ENCODE measurements at places on chromosomes 11 and 22.

DNA sequence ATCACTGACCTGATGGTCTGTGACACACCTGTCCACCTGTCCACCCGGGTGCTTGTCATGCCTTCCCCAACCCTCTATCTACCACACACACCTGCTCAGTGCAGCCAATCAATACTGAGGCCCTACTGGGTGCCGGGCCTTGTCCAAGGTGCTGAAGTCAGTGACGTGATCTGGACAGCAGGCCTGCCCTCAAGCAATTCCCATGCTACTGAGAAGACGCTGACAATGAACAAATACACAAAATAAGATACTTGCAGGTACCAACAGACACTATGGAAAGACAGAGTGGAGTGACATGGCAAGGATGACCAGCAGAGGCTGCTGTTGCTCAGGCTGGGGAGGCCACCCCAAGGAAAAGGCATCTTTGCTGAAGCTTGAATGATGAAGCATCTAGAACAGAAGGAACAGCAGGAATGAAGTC lies 21.2 kb downstream of the PLAAT3 start:
- DNase-seq: peak; percentile 46

DNA sequence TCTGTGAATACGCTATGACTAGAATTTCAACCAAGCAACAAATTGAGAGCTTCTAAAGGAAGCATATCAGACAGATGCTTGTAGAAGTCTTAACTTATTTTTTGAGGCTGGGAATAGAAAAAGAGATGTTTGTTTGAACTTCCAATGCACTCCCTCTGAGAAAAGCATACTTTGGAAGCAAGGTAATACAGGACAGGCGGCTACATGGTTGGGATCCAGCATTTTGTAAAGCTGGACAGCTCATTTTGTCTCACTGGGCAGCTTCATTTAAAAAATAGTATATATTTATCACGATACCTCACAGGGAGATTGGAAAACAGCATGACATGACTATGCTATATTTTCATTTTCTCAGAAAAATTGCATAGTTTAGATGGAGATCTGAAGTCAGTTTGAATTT lies 821.3 kb upstream of the API5 start:
- no peak for DNase-seq

DNA sequence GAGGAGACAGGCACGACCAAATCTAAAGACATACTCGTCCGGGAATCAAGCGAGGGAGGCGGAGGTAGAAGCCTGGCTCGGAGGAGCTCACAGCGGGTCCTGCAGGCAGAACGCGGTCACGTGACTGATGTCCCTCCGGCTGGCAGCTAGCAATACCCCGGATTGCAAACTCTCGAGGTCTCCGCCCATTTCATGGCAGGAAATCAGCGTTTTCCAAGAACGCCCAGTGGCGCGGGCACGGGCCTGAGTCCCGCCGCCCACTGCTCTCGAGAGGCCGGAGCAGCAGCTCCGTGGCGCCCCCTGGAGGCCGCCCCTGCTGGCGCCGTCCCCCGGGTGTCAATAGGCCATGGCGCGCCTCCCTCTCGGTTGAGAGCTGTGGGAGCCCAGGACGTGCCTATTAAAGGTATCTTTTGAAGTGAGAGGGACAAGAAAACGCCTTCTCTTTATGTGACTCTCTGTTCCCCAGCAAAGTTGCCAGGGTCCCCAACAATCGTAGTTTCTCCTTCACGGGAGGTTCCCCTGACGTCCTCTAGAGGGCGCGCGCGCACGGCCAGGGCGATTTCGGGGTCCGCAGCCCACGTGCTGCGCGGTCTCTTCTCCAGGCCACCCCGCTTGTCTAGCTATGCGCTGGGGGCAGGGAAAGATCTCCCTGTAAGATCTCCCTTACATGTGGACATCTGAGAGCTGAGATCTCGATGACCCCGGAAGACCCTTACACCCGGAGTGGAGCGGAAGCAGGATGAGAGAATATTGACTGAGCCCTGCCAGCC lies 37.3 kb upstream of the RBFOX2 start:
- peak; percentile 95 for DNase-seq

DNA sequence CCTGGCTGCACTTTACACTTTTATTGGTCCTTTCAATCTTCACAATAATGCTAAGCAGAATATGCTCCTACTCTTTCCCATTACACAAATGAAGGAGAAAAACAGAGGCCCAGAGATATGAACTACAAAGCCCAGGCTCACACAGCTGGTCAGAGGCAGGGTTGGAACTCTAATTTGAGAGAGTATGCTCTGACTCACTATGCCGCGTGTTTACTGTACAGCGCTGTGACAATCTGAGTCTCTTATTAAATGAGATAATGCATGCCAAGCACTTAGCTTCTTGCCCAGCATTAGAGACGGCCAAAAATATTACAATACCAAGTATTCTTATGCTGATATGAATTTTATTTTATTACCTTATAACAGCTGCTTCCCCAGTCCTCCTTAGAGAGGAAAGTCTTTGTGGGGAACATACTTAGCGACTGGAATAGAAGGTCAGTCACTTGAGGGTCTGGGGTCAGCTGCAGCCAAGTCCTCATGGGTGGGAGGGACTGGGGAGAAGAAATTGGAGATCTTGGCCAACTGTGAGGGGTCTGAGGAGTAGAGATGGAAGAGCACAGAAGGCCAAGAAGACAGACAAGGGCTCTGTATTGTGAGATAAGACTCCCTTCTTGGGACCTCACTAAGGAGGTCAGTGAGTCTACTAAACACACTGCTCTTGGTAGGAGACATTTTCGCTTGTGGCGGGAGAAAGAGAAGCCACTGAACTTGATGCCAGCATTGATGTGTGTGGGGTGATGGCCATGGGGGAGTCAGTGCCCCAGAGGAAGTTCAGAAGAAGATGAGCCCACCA lies 150.8 kb upstream of the TIMP3 start:
- peak; percentile 64 for DNase-seq

- no peak for DNase-seq
These were observed 7.3 kb downstream of the CABP7 start for GRCh38 chr22:29727131-29727523.

- DNase-seq: no peak
These were observed 43.2 kb upstream of the CLMP start for GRCh38 chr11:123238297-123238696.

- DNase-seq: peak; percentile 42
These were observed 118.1 kb upstream of the TEAD1 start for GRCh38 chr11:12556155-12556554.

GRCh38 chr11:109795234-109795633 lies 298.0 kb upstream of the ZC3H12C start:
- DNase-seq: no peak

GRCh38 chr11:10893714-10894151 lies 35.9 kb upstream of the ZBED5 start:
- DNase-seq: peak; percentile 41

DNA sequence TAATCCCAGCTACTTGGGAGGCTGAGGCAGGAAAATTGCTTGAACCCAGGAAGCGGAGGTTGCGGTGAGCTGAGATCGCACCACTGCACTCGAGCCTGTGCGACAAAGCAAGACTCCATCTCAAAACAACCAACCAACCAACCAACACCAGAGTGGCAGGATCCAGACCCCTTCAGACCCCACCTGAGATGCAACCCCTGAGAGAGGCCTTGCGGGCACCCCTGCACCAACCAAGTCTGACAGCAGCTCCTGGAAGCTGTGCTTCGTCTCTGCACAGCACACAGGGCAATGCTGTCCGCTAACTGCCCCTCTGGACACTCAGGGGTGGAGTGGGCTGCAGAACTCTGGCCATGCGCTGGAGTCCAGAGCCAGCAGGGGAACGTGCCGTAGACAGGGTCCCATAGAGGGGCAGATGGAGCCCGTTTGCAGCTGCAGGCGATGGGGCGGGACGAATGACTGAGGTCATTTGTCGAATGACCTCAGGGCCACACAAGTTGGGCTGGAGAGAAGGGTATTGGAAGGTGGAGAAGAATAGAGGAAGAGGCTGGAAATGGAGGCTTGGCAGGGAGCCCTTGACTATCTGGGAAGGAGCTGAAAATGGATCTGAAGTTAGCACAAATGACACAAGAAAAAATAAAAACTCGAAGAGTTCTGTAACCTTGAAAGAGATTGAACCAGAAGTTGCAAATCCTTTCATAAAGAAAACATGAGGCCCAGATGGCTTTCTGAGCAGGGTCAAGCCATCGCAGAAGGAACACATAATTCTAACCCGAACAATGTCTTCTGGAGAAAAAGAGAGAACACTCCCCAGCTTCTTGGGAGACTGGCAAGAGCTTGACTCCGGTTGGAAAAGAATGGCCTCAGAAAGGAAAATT lies 199.7 kb downstream of the CTTN start:
- DNase-seq: no peak

DNA sequence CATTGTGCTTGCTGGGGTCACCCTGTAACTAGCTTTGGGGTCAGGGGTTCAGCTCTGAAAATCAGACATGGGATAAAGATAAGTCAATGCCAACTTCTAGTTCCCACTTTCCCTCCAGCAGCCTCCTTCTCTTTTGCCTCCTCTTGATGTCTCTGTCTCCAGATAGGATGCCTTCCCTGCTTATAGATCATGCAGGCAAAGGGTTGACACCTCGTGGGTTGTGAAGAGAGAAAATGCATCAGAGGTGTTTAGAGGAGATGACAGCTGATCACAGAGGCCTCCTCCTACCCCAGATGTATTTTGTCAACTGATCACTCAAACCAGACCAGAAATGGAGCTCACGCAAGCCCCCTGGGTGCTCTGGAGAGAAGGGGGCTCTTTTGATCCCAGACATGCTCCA lies 337.8 kb downstream of the BUD13 start:
- DNase-seq: no peak

- no peak for DNase-seq
These were observed 852.3 kb upstream of the CHORDC1 start for GRCh38 chr11:91075032-91075695.

DNA sequence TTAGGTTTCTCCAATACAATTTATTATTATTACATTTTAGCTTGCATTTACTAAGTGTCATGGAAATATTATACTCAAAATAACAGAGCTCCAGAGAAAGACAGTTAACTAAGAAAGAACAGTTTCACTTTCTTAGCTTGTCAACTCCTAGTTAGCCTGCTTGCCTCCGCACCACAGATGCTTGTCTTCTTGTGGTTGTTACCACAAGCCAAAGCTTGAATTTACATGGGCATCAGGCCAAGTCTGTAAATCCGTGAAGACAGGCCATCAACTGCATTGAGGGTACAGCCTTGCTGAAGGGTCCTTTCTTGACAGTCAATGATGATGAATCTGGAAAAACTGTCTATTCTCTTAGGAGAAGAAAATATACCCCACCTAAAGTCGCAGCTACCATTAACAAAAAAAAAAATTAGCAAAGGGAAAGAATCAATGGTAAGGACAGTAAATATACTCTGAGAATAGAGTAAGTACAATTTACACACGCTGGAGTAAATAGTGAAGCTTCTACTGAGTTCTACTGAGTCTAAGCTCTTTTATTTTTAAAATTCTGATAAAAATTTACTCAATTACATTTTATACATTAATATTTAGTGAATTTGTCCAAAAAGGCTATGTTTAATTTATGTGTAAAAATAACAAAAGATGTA lies 15.6 kb upstream of the DENND5A start:
- DNase-seq: no peak

DNA sequence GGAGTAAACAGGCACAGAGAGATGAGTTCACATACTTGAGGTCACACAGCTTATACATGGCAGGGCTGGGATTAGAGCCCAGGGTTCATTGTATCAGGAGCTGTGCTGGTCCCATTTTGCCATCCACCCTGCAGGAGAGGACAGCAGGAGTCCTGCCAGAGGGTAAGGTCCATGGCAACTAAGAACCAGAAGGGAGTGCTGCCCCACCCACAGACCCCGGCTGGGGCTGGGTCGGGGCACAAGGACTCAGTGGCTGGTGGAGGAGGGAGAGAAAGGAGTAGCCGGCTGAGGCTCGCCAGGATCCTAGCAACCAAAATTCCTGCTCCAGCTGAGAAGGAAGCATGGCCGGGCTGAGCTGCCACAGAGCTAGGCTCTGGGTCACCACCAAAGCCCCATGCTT lies 25.9 kb upstream of the TP53I11 start:
- no peak for DNase-seq

DNA sequence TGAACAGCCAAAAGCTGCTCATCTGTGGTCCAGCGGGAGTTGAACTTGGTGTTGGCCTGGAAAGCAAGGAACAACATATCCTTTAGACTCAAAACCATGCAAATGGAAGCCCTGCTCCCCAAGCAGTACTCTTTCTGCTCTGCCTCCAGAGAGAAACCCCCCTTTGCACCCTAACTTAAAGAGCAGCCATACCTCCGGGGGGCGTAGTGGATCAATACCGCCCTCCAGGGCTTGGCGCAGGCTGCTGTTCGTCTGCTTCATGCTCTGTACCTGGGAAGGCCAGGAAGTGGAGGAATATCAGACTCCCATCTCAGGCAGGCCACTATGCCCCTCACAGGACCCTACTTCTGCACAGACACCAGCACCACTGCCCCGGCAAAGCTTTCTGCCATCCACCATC lies 4.3 kb downstream of the RCOR2 start:
- DNase-seq: no peak

GRCh38 chr11:61004180-61004611 lies 32.7 kb downstream of the CD6 start:
- no peak for DNase-seq

GRCh38 chr11:111659201-111660115 lies 57.2 kb downstream of the SIK2 start:
- no peak for DNase-seq

DNA sequence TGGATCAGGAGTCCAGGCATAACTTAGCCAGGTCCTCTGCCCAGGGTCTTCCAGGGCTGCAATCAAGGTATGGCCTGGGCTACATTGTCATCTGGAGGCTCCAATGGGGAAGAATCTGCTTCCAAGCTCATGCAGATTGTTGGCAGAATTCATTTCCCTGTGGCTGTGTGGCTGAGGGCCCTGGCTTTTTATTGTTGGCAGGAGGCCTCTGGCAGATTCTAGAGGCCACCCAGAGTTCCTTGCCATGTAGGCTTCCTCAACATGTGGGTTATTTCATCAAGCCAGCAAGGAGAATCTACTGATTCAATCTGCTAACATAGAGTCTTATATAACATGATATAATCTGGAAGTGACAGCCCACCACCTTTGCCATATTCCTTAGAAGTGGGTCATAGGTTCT lies 16.4 kb upstream of the EP300 start:
- no peak for DNase-seq

DNA sequence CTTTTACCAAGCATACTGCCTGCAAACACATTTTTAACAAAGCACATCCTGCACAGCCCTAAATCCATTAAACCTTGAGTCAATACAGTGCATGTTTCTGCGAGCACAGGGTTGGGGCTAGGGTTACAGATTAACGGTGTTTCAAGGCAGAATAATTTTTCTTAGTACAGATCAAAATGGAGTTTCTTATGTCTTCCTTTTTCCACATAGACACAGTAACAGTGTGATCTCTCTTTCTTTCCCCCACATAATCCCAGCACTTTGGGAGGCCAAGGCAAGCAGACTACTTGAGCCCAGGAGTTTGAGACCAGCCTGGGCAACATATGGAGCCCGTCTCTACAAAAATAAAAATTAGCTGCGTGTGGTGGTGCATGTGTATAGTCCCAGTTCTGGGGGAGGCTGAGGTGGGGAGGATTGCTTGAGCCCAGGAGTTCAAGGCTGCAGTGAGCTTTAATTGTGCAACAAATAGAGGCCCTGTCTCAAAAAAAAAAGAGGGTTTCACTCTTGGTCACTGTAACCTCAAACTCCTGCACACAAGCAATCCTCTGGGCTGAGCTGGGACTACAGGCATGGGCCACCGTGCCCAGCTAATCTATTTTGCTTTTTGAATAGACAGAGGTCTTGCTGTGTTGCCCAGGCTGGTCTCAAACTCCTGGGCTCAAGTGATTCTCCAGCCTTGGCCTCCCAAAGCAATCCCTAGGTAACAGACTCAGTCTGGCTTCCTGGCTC lies 19.7 kb upstream of the SLC3A2 start:
- DNase-seq: no peak

Data from HFFc6 (cell line).